NCI-H1092 treated with DMSO at 0.1 percent for 48 hours (cell line): ENCODE measurements at places on chromosomes 7 and 10.

DNA sequence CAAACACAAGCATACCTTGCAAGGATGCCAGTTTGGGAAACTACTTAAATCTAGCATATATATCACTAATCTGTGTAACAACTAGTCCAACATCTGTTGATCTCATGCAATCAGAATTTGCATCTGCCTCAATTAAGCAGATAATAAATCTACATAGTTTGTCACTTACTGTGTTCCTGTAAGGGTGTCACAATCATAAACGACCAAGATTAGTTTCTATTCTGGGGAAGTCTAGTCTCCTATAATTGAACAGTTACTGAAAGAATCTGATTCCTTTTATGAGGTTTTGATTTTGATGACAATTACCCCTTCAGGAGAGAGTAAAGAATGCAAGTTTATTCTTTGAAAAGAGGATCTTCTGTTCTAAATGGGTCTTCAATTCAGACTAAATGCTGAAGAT, 85.5 kb upstream of the LRRN3 start:
- DNase-seq: no peak

- peak; percentile 44 for DNase-seq
Observed at GRCh38 chr10:59362959-59363381, 621 bp upstream of the FAM13C start.

- no peak for DNase-seq
Observed at GRCh38 chr7:576524-577277, 57.1 kb upstream of the PDGFA start.

GRCh38 chr10:131675104-131675503, 225.7 kb upstream of the PPP2R2D start:
- DNase-seq: no peak

GRCh38 chr10:29920408-29921070, 138.8 kb downstream of the JCAD start:
- no peak for DNase-seq

DNA sequence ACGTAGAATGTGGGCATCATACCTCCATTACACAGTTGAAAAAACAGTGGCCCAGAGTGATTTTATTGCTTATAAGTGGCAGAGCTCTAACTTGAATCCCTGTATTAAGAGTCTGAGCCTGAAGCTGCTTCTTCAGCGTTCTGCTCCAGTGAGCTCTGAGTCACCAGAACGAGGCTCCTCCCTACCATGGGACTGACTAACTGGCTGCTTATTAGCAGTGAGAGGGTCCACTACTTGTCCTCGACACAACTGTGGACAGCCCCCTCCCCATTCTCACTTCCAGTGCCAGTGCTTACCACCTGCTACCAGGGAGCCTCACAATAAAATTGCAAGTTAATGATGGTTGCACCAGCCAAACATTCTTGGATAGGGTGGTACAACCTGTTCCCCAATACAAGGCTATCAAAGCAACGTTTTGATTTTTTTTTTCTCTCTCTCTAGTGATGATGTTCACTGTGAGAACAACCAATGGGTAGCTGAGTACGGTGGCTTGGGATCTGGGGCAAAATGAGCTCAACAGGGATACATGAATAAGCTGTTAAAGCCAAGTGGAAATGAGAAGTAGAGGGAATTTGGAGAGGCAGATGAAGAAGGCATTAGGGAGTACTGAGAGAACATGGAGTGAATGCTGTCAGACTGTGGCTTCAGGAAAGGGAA, 2.7 kb upstream of the NRG3 start:
- no peak for DNase-seq

DNA sequence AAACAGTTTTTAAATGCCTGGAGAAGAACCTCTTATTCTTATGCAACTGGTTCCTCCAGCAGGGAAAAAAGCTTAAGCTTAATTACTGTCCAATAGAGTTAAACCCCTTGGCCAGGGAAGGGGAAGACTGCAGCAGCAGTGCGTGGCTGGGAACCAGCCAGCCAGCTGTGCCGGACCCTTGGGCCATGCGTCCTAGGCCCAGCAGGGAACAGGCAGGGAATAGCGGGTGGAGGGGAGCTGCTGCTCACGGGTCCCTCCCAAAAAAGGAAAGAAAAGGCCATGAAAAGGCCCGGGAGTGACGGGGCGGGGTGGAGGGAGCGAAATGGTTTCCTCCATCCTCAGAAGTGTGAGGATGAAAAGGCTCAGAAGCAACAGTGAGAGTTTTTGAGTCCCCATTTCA, 35.2 kb upstream of the HECW1 start:
- no peak for DNase-seq

GRCh38 chr7:142873281-142873784, 12.2 kb downstream of the TRPV6 start:
- DNase-seq: no peak

DNA sequence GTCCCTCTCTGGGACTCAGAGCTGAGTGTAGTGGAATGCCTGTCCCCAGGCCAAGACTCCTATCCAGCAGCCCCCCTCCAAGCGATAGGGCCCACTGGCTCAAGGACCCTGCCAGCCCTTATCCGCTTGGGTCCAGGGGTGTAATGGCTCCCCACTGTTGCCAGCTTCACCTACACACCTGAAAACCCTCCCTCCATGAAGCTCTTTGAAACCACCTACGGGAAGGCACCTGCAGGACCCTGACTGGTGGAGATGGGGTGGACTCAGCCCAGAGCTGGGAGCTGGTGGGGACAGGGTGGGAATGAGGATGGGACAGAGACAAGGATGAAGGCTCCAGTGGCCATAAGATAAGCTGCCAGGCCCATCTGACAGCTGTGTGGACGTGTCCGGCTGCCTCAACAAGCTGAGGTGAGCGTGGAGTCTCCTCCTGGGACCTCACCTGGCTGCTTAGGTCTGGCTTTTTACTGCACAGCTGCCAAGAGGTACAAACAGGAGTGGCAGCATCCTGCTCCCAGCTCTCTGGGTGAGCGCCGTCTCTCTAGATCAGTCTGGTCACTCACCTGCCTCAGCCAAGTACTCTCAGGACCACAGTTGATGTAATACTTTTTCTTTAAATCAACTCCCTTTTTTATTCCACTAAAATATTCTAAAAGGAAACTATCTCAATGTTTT, 41.9 kb downstream of the DRGX start:
- no peak for DNase-seq

- no peak for DNase-seq
Observed at GRCh38 chr10:76774987-76775603, 862.5 kb downstream of the KCNMA1 start.

- no peak for DNase-seq
Observed at GRCh38 chr10:110034596-110034995, 26.8 kb downstream of the ADD3 start.
